ENCODE measurements at places on chromosomes 6 and 20.

- DNase-seq: no peak
Observed at GRCh38 chr6:98653179-98653578, 181.2 kb upstream of the POU3F2 start.

DNA sequence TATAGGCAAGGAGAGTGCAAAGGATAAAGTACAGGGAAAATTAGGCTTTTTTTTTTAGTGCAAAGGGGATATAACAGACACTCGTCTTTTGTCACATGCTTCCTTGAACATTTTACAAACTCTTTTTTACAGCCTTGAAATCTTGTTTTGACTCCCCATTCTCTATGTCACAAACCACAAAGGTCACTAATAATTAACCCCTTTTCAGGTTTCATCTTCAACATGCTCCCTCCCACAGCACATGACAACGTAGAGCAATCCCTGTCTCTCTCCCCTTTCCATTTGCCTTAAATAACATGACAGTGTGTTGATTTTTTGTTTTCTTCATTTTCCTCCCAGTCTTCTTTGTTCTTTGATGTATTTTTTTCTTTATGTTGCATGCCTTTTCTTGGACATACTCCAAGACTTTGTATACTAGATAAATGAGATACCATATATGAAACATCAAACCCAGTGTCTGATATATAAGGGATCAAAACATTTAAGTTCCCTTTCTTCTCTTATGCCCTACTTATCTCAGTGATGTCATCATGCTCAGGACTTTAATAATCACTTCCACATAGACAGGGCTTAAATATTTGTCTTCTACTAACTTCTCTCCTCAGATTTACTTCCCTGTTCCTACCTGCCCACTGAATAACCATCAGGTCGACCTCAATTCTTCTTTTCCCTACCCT is 378.7 kb upstream of the HSF2 start:
- no peak for DNase-seq

GRCh38 chr20:57175397-57176010 is 90.9 kb downstream of the BMP7 start:
- DNase-seq: no peak

- DNase-seq: no peak
Observed at GRCh38 chr20:36061754-36062153, 92.8 kb upstream of the EPB41L1 start.

DNA sequence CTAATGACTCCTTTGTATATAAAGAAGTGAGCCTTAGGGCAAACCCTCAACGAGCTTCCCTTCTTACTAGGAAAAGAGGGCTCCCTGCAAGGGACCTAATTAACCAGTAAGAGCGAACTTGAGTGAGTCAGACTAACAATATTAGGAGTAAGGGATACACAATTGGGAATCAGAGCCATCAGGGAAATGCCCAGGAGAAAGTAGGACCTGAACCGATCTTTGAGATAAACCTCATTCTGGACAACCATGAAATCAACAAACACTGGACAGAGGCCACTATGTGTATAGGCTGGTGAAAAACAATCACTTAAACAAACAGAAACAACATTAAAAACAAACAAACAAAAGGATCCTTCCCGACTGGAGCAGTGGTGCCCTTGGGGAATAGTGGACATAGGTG is 120.8 kb downstream of the EDN1 start:
- DNase-seq: no peak

DNA sequence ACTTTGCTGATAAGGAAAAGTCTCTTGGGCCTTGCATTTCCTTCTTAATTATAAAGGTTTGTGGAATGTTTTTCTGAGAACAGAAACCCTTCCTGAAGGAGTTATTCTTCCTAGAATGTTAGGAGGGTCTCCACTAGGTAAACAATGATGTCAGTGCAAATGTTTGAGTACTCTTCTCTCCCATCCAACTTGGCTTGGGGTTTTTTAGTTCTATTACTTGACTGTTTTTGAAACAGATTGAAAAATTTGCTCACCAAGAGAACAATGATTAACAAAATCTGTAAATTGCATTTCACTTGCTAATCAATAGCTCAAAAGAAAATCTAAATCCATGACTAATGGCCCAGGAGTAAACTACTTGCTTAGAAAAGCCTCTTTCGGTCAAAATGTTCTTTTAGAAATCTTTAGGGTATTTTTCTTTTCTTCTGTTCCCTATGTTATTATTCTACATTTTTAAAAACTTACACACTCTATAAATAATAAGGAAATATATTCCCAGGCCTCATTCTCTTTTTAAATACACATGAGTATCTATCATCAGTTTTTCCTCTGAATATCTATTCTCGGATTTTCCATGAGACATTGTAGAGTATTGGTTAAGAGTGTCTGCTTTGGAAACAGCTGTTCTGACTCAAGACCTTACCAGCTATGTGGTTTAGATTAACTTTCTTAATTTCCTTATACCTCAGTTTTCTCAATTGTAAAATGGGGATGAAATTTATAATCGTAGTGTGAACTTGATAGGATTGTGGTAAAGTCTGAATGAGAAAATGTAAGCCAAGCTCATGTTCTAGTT is 234.2 kb upstream of the CITED2 start:
- no peak for DNase-seq

GRCh38 chr20:51800872-51801121 is 1.5 kb downstream of the SALL4 start:
- DNase-seq: no peak

DNA sequence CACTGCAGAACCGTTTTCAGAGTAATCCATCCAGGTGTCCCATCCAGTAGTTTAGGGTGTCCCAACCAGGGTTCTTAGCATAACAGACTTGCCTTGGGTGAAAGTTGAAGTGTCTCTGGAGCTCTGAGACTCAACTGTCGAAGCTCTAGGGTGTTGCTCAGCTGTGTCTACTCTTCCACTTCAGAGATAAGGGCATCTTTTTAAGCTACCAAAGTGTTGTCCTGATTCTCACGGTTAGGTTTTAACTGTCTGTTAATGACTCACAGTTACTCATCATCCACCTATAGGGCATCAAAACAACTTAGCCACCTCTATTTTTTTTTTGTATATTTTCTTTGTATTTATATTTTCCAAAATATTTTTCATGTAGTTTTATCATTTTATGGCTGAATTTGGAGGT is 36.9 kb upstream of the TBX18 start:
- no peak for DNase-seq

DNA sequence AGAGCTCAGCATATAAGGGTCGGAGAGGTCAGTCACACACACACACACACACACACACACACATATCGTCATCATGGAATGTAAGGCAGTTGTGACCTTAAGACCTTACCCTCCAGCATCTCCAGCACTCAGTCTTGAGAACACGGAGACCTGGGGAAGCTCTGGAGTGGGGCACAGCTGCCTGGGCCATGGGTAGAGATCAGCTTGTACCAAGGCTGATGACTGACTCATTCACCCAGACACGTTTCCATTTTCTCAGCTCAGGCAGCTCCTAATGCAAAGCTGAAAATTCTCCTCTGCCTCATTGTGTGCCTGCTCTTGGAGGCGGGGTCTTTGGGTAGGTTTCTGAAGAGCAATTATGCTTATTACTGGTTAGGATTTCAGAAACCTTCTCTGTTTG is 38.3 kb upstream of the PDYN start:
- no peak for DNase-seq

- no peak for DNase-seq
Observed at GRCh38 chr6:2037237-2037926, 208.0 kb downstream of the GMDS start.

DNA sequence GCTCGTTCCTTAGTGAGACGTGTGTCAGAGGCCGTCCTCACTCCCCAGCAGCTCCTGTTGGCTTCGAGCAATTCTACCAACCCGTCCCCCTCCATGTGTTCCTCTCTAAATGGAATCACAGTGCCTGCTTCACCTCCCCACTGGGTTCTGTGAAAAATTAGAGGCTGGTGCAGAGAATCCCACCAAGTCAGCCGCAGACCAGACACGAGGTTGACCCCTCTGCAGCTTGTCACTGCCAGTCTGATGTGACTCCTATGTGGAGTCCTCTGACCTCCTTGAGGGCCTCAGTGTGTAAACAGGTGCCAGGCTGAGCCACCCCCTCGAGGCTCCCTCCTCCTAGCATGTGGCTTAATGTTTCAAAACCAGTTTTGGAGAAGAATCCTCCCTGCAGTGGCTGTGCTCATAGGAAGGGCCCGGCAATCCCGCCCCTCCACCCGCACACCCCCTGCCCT is 12.6 kb upstream of the IRF4 start:
- no peak for DNase-seq

- peak; percentile 78 for DNase-seq
Observed at GRCh38 chr20:10217721-10218410, 764 bp upstream of the SNAP25 start.

- DNase-seq: no peak
Observed at GRCh38 chr20:51481341-51481914, 61.1 kb downstream of the NFATC2 start.

DNA sequence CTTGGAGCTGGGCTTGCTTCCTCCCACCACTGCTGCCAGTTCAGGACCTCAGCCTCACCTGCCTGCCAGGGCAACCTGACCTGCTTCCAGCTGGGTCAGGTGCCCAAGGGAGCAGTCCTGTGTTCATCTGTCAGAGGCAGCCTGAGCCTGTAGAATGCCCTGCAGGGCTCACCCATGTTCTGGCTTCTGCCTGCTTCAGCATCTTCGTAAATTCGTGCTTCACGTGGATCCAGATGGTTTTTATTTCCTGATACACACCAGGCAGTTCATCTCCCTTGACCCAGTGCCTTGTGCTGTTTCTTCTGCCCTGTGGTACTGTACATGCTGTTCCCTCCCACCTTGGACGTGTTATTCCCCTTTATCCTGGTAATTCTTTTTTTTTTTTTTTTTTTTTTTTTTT is 50.2 kb downstream of the ARID1B start:
- no peak for DNase-seq

DNA sequence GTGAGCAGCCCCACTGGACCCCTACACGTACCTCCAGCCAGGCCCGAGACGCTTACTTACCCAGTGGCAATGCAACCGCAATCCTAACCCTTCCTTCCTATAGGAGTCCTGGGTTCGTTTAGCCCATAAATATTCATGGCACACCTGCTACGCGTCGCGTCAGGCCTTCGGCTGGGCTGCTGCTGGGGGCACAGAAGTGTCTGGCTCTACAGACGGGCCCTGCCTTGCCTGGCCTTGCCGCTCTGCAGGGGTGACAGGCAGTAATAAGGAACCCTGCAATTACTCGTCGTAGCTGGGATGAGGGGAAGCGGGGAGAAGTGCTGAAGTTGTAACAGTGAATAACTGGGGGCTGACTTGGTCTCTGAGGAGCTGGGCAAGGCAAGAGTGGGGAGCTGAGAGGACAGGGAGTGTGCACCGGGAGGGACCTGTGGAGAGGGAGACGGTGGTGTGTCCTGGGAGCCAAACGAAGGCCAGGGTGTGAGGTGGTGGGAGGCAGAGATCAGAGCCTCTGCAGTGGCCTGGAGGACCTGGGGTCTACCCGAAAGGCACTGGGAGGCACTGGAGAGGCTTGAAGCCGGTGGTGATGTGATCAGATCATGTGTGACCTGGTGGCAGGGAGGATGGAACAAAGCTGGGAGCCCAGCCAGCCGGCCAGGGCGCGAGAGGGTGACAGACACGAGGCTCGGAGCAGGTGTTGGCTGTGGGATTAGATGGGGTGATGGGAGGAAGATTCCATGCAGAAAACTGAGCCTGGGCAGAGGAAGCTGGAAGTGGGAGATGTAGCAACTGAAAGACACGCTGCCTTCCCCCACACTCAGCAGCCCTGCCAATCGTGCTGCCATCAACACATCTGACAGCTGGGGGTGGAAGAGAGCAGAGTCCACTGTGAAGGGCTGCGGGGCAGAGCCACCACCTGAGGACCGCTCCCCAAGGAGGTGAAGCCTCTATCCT is 36.4 kb downstream of the PSMG4 start:
- peak; percentile 80 for DNase-seq

DNA sequence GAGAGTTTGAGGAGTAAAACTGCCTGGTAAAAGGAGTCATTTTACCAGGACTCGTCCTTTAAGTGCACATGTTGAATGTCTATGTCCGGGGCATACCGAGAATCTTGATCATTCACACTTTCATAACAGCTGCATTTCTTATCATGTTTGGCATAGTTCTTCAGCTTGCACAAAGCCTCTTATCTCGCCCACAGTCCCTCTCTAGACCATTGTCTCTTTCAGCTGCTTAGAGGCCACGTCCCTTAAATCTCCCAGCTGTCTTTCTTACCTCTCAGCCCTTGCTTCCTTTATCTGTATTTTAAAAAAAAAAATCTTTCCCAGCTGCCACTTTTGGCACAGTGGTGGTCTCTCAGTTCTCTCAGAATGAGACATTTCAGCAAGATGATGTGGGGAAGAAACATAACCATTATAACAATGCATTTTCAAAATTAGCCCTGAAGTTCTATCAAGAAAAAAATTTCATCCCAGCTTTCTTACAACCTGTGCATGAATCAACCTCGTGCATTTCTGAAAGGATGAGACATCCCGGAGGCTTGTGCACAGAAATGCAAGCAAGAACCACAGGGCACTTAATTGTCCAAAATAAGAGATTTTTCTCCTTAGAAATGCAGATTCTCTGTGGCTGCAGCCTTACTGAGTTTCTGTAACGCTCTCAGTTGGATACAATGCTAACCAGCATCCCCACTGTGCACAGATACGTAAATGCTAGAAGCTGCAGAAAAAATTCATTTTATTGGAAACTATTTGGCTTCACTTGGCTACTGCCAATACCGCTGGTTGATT is 24.2 kb downstream of the RBM24 start:
- DNase-seq: no peak

DNA sequence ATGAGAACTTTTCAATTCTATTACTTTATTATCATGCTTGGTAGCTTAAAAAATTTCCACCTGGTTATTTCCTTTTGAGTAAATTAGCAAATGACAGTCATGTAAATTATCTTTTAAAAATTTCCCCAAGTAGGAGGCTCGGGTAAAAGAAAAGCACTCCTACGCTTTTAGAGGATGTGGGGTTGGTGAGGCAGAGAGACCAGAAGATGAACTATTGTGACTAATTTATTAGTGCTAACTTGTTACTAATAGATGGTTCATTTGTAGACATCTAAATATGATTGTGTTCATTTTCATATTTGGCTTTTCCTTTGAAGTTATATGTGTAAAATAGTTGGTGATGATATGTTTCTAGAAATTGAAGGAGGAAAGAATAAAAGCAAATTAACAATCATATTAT is 27.0 kb downstream of the ZNF292 start:
- DNase-seq: no peak

DNA sequence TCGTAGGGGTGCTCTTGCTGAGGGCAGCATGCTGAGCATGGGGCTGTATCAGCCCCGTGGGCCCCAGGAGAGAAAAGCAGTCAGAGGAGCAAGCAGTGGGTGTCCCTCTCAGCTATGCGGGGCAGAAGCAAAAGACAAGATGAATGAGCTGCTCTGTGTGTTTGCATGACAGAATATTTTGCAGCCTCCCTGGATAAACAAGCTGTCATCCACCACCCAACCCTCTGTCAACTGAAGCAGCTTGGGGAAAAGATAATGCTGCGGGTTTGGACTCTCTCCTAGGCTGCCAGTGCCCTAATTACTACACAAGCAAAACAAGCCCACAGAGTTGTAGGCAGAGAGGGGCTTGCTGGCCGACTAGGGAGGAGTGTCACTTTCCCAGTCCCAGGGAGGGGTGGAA is 82.3 kb upstream of the PTPRT start:
- no peak for DNase-seq

- DNase-seq: no peak
Observed at GRCh38 chr6:786946-787763, 94.2 kb upstream of the EXOC2 start.

- DNase-seq: no peak
Observed at GRCh38 chr6:14754751-14755513, 490.9 kb upstream of the JARID2 start.

Data from NCI-H2029 (cell line).